ENCODE measurements at places on chromosomes 1 and 21.

DNA sequence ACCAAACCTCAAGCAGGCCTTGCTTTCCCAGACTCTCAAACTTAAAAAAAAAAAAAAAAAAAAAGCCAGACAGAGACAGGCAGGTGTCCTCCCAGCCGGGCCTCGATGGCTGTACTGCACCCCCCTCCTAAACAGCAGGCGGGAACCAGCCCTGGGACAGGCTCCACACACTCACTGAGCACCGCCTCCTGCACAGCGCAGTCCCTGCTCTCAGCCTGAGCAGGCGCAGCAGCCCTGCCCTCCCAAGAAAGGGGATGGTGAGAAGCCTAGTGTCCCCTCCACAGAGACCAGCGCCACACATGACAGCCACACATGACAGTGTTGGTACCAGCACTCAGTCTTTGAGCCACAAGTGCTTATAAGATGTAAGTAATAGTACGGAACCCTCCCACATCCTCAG is 11.9 kb downstream of the MX2 start:
- DNase-seq: no peak

DNA sequence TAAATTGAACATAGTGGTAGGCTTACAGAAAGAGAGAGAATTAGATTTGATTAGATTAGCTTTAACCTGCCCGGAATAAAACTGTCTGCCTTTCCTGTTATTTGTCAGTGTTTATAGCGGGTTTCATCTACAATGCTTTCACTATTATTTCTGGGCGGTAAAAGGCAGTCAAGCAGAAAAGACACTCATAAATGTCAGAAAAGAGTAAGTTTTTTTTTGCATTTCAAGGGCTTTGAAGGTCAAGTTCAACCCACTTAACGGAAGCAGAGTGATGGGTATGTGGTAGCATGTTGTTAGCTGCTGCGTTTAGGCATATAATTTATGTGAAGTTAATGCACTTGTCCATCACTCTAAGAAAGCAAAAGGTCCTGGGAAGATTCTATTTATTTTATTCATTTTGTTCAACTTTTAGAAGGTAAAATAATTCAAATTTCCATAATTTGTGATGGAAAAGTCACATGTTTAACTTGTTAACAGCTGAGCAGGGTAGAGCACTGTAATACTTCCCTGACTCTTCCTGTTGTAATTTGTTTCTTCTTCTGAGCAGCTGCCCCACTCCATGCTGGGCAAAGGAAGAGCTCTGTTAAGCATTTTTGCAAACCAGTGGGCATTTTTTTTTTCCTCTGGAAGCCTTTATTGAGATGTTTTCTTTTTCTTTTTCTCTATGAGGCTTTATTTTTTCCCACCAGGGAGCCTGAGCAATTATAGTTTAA is 220.1 kb downstream of the ST6GALNAC3 start:
- no peak for DNase-seq

DNA sequence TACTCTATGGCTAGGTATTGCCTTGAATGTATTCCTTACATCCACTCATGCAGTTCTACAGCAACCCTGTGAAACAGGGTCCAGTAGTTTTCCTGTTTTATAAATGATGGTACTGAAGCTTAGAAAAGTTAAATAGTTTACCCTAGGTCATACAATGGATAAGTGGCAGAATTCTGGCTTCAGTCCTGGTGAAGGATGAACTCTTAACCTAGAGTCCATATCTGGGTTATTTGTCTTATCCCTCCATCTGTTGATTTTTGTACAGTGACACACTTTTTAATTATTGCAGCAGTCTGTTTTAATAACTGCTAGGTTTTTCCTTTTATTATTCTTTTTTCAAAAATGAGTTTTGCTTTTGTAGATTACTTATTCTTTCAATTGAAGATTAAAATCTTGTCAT is 263.9 kb downstream of the DNM3 start:
- DNase-seq: no peak

DNA sequence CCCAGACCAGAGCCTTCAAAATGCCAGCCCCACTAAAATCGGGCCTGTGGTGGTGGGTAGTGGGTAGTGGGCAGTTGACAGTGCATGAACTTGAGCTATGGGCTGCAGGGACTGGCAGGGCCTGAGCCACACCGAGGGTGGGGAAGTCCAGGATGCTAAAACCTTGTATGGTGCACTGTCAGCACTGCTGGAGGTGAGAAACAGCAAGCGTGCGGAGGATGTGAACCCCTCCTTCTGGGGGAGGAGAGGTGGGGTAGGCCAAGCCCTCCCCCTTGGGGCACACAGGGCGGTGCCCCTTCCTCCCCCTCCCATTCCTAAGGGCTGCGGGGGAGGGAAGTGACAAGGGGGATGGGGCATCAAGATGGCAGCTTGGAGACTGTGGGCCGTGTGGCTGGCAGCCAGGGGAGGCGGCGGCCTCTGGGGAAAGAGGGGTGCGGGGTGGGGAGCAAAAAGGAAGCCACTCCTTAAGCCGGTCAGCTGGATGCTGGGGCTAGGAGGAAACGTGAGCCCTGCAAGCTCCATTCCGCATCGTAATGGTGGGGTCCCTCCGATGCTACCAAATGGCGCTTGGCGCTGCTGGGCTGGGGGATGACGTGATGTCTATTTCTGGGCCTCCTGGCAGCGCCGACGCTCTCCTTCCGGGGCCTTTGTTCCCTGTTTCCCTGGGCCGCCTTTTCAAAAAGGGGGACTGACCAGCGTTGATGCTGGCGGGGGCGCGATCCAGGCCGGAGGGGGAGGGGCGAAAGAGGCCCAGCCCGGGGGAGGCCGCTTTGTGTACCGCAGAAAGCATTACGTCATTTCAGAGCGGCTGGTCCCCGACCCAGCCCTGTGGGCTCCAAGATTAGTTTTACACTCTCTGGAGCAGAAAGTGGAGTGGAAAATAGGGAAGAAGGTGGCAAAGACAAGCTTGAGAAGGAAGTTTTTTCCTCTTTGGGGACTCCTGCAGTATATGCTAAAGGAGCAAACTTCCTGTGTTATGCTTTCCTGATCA is 809 bp downstream of the SYT11 start:
- peak; percentile 85 for DNase-seq

DNA sequence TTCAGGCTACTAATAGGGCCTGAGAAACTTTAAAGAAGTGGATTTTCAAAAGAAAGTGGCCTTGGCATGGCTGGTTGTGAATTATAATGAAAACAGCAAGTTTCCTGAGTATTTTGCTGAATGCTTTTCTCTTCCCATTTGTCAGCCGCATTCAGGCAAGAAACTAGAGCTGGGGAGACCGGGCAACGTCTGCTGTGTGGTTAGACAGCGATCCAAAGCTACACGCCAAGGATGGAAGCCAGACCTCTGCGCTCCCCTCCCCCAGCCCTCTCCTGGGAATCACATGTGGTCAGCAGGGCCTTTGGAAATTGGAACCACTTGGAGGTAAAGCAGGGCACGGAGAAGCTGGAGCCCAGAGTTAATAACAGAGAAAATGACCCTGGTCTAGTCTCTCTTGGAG is 114.1 kb upstream of the CD34 start:
- no peak for DNase-seq

DNA sequence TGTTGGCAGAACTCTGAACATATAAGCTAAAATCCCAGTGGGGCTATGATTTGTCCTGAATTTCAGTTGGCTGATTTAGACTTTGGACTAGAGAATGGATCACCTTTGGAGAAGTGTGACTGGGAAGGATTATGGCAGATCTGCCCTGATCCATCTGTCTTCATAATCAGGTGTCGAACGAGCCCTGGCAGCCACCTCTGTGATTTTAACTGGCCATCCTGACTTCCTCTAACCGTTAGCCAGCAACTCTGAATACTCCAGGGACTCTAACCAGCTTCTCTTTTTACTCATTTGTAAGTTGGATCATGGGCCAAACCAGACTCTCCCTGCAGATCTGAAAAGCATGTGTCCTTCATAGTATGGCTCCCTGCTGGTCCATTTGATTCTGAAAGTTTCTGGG is 32.0 kb downstream of the ACTN2 start:
- DNase-seq: no peak

- no peak for DNase-seq
Observed at GRCh38 chr1:45306319-45306718, 20.4 kb upstream of the HPDL start.

DNA sequence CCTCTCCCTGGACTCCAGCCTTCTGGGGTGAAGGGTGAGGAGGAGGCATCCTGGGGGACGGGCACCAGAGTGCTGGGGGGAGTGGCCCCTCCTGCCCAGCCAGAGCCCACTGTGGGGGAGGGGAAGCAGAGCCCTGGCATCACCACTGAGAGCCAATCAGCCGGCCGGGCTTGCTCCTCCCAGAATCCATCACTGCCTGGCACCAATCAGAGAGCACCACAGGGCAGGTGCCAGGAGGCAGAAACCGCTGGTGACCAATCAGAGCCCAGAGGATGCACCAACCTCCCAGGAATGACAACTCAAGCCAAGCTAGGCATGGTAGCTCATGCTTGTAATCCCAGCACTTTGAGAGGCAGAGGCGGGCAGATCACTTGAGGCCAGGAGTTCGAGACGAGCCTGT is 27.9 kb downstream of the CASZ1 start:
- no peak for DNase-seq

DNA sequence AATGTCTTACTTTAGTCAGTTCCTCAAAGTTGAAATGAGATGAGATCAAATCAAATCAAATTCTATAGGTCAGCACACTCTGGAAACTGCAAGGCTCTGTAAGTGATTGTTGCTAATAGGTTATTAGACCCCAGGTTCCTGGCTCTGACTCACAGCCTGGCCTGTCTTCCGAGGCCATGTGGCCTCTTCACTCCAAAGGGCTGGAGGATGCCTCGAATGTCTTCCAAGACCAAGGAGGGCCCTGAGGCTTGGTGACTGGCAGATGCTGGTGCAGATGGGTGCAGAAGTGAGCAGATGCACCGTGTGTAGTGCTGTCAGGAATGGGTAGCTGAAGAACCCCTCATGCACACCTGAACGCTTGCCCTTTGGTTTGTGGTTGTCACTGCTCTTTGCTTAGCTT is 113.4 kb downstream of the MAB21L3 start:
- DNase-seq: no peak

GRCh38 chr21:26332867-26333266 is 162.3 kb upstream of the APP start:
- no peak for DNase-seq

DNA sequence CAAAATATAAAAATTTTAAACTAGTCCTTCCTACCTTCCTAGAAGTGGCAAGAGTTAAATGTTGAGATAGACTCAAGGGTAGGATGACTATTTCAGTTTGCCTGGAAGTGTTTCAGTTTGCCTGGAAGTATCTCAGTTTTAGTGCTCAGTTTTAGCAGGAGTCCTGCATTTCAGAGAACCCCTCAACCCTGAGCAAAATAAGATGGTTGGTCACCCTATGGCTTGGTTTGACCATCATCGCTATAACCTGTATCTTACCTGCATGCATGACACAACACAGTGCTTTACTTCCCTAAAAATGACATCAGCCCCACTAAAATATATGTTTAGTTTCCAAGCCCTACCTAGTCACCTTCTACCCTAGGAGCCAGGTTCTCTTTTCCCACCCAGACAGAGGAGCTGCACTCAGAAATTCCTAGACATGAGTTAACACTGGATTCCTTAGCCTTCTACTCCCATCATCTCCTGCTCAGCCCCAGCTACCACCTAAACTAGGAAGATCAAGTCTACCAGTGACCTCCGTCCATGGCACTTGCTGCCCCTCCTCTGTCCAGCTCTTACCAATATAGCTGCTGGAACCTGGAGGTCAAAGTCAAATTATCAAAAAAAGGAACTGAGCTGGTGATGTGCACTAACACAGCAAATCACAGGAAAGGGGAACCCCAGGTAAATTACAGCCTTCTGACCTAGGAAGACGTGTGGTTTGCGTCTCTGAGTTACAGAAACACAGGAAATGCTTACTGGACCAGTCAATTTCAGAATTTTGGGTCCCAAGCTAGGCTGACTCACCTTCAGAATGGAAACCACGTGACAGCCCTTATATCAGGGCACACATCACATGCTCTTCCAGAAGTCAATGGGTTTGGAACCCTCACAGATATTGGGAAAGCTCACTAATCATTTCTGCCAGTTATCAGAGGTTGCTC is 2.2 kb upstream of the G0S2 start:
- no peak for DNase-seq

DNA sequence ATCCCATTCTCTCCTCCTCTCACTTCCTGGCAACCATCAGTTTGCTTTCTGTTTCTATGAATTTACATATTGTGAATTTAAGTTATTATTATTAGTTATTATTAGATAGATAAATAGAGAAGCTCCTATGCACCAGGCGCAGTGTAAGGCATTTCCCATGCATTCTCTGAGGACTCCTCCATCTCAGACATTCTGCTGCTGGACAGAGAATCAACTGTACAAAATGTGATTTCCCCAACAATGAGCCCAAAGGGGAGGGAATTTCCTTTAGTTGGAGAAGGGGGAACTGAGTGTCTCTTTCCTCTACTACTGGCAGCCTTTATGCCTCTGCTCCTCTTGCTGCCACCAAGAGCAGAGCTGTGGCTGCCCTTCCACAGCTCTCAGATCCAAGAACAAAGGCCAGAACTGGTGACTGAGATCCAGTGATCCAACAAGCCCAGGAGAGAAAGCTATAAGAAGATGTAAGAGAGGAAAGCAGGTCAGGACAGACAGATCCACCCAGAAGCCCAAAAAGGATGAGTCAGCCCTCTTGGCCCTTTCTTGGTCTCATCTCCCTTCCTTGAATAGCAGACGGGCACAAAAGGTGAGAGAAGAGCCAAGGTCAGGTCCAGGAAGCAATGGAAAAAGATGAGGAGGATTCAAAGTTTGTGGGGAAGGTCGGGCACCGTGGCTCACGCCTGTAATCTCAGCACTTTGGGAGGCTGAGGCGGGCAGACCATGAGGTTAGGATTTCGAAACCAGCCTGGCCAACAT is 3.5 kb upstream of the IVL start:
- DNase-seq: no peak

- DNase-seq: no peak
Observed at GRCh38 chr1:34549199-34549598, 205.6 kb upstream of the GJB5 start.

GRCh38 chr21:31011412-31011811 is 26.9 kb downstream of the KRTAP19-8 start:
- no peak for DNase-seq

- DNase-seq: peak; percentile 41
Observed at GRCh38 chr21:32412162-32413014, at the start of gene EVA1C. Gene EVA1C (plus strand): TSS chr21:32412706. CDS start chr21:32412854, 148 bp downstream.

GRCh38 chr1:222792744-222793143 is 22.1 kb upstream of the DISP1 start:
- no peak for DNase-seq

GRCh38 chr21:38388203-38388602 is 110.1 kb downstream of the ERG start:
- DNase-seq: no peak

- no peak for DNase-seq
Observed at GRCh38 chr1:198598796-198599321, 40.0 kb upstream of the PTPRC start.

- DNase-seq: no peak
Observed at GRCh38 chr1:169892927-169893644, 610 bp downstream of the SCYL3 start.
